Stimulated activated CD8-positive, alpha-beta memory T cell treated with anti-CD3 and anti-CD28 coated beads, Interleukin-4, amount 100 ng/mL, for 4 hours (primary cell): ENCODE measurements at places on chromosomes 3 and 15.
A peak's percentile ranks its signal among the peaks of the same experiment; 100 is the strongest.

DNA sequence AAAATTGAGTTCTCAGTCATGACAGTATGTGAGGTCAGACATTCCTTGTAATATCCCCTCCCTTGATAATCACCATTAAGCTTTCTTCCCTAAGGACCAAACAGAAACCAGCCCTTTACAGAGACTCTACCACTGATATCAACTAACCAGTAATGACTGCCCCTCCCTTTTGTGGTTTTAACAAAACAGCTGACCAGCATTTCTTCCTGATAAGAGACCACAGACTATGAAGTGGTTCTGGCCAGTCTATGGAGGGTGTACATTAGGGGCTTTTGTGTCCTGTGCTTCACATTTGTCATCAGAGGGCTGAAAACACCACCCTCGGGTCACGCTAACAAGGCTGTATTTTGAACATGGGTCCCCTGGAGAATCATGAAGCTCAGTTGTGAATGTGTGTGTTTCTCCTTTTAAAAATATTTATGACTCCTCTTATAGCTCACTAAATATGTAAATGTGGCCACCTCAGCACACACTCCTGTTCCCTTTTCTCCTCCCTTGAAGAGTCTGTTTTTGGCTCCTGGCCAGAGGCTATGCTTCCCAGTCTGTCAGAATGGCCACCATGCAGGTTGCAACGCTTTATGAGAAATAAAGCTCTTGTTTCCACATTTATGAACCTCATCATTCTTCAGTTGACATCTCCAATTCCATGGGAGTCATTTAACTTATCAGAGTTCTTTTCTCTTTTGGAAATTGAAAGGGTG lies 239.3 kb downstream of the CPNE4 start:
- DNase-seq, result no peak

DNA sequence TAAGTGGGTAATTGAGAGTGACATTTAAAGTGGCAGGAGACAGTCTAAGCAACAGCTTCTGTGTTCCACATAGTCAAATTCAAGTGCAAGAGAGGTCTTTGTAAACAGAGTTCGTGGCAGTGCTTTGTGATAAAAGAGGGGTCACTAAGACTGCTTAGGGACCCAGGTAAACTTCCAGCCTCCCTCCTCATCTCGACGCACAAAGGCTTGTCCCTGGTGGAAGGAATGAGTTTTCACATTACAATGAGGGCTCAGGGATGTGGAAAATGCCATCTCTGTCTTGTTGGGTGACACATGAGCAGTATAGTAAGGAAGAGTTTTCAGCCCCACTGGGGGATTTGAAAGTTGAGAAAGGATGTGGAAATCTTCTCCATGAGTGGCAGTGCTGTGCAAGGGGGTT lies 7.3 kb downstream of the GMNC start:
- no peak for DNase-seq

DNA sequence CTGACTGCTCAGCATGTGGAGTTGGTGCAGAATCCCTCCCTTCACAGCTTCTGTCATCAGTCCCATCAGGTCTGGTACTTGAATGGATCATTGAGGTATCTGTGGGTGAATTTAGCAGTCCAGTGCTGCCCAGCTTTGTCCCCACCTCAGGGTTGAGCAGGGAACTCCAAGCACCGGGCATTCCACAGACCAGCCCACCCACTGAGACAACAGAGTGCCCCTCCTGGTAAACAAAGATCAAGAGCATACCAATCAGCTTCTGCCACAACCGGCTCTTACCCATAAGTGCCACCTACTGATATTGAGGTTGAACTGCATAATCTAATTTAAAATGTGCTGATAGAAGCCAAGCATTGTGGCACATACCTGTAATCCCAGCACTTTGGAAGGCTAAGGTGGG lies 57.1 kb upstream of the FXR1 start:
- no peak for DNase-seq

DNA sequence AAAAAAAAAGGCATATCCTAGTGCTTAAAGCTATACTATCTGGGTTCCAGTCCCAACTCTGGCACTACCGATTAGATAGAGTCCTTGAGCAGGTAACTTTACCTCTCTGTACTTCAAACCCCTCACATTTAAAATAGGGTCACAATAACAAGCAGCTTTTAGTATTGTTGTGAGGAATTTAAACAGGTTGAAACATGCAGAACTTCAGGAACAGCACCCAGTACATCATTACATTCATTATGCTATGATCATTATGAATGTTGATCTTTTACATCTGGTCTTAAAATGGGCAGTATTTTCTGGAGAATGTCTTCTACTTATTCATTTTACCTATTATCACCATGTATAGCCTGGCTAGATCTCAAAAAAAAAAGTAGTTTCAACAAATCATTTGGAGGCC lies 176.1 kb upstream of the CCDC54 start:
- no peak for DNase-seq

- no peak for DNase-seq
Observed at GRCh38 chr15:57306944-57307411, 69.3 kb upstream of the CGNL1 start.

- no peak for DNase-seq
Observed at GRCh38 chr3:46734773-46735172, 17.1 kb upstream of the PRSS50 start.

GRCh38 chr3:152472672-152472954 lies 203.9 kb downstream of the MBNL1 start:
- DNase-seq, result no peak

GRCh38 chr3:56076746-56077145 lies 391.5 kb downstream of the ERC2 start:
- DNase-seq, result no peak

DNA sequence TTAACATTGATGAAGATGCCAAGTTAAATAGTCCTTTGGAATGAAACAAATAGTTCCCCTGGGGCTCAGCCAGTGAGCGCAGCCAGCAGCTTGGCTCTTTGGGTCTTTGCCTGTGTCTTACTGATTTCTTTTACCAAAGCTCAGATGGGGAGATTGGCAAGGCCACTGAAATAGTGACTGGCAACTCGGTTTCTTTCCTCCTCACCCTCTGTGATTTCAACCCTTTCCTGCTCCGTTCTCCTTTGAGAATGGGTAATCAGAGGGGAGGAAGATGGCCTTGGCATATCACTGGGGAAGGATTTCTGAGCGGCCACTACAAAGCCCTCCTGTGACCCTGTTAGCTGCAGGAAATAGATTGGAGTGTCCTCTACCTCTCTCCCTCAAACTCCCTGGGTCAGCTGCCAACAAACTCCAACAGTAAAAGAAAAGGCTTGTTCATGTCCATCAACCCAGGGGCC lies 337.1 kb upstream of the LRRFIP2 start:
- DNase-seq, result no peak

DNA sequence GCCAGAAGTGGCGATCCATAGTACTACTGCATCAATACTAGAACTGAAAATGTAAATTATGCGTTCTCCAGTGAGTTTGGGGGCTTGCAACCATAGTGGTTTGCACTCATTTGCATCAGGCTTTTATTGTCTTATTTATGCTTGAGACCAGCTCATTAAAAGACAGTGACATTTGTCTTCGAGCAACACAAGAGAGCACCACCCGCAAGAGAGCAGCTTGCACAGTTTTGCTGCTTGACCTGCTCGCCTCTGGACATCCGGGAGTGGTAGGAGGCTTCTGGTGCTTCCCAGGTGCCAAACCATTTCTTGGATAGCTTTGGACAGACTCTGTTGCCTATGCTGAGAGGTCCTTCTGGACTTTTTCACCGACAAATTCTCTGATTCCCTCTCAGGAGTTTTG lies 294.6 kb downstream of the MEX3B start:
- no peak for DNase-seq

DNA sequence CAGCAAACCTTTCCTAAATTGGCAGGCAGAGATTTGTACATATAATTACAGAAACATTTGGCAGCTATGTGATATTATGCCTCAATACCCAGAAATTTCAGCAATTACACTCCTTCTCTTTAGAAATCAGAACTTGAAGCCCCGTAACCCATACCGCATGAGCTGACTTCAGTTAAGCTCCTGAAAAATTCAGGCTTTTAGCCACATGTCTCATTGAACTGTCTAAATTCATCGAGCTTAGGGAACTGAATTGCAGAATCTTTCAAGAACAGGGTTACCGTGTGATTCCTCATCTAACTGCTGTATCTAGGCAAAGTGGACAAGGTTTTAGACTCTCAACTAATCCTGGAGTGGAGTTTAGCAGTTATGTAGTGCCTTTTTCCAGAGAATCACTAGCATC lies 333.0 kb downstream of the EPHA3 start:
- no peak for DNase-seq

DNA sequence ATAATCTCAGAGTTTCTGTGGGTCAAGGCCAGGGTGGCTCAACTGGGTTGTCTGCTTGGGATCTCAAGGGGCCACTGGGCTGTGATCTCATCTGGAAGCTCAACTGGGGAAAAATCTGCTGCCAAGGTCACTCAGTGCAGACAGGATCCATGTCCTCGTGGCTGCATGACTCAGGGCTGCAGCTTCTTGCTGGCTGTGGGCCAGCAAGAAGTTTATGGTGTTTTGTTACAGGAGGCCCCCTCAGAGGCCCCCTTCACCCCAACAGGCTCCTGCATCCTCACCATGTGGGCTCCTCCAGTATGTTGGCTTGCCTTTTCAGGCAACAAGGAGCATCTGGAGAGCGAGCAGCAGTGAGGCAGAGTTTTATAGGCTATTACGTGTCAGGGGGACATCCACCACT lies 14.6 kb downstream of the OCA2 start:
- no peak for DNase-seq

DNA sequence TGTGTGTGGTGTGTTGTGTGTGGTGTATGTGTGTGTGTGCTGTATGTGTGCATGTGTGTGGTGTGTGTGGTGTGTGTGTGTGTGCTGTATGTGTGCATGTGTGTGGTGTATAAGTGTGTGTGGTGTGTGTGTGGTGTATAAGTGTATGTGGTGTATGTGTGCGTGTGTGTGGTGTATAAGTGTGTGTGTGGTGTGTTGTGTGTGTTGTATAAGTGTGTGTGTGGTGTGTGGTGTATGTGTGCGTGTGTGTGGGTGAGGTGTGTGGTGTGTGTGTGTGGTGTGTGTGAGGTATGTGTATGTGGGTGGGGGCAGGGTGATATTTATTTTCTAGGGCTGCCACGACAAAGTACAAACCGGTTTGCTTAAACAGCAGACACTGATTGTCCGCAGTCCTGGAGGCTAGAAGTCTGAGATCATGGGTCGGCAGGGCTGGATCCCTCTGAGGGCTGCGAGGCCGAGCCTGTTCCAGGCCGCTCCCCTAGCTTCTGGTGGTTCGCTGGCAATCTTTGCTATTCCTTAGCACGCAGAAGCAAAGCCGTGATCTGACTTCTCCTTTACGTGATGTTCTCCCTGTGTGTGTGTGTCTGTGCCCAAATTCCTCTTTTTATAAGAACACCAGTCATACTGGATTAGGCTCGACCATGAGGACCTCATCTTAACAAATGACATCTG lies 160.2 kb downstream of the XXYLT1 start:
- no peak for DNase-seq

DNA sequence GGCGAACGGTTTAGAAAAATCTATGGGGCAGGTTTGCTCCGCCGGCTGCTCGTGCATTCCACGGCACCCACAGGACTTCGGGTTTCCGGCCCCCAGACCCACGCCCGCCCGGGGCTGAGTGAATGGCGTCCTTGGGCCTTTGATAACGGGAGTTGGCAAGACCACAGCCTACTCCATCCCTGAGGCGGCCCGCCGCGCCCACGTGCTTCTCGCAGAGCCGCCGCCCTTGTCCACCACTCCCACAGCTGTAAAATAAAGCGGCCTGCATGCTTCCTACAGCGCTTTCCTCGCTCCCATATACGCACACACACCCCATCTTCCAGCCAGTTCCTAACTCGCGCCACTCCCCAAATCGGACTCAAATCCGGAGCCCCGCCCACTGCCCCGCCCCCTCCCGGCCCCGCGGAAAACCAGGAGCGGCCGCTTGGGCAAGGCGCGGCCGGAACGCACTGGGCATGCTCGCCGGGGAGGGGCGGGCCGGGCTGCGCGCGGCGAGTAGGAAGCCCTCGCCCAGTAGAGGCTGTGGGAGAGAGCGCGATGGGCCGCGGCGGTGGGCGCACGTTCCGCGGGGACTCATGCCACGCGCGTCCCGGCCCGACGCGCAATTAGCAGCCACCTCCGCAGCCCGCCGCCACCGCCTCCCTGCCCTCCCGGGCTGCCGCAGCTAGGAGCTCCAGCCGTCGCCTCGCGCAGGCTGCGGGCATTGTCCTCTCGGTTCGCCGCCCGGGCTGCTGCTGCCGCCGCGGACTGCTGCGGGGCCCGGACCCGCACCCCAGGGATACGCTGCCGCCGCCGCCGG lies at the start of gene RAP2B:
RAP2B (plus strand) TSS at position 513 of the 799 bp plus-strand sequence. CDS start 468 bp downstream, outside the sequence.
- peak; percentile 90 for DNase-seq

DNA sequence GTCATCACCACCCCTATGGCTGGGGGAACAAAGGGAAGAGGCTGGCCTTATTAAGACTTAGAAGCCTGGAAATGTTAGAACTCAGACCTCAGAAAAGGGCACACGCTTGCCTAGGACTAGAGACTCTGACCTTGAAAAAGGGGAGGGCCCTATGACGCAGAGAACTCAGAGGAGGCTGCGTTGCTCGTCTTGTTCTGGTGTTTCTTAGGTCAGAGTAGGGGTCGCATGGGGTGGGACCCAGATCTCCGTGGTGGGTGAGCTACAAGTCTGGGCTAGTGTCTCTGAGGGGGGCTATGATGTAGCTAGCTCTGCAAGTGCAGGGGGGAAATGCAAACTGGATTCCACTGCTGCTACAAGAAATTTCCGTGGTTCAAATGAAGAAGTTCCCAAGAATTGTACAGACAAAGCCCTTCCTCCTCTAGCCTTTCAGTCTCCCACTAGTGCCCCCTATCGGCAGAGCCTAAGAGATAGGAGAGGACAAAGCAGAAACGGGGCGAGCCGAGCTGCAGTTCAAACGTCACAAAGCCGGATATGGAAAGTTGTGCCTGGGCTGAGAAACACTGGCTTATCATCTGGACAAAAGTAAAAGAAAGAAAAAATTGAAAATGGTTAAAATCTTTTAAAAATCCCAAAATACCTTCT lies 392.9 kb upstream of the ROBO2 start:
- no peak for DNase-seq

- DNase-seq, result no peak
Observed at GRCh38 chr3:98199020-98199419, 32.5 kb downstream of the OR5H15 start.

DNA sequence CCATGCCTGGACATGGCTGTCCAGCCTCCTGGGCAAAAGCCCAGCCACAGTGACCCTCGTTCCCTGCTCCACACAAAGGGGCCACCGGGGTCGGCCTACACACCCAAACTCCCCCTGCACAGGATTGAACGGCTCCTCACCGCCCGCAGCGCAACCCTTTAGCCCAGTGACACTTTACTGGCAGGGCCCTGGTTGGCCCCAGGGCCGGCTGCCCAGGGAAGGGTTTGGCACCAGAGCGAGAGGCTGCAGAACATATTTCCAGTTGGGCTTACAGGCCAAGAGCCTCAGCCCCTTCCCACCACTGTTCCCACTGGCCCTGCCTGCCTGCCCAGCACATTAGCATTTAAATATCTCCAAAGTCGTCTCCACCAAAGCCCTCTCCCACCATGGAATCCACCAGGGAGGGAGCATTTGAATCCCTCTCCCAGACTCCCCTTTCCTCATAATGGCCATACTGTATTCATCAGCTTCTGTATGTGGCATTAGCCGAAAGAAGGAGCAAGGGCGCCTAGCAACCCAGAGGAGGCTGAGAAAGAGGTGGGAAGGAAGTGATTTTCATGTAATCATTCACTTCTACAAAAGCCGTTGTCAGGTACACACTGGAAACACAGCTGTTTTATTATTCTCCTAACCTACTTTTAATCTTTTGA lies 85.4 kb downstream of the SLC6A11 start:
- DNase-seq, result no peak

GRCh38 chr3:157692468-157692867 lies 189.3 kb upstream of the VEPH1 start:
- no peak for DNase-seq
